ENCODE measurements at places on chromosomes 3 and 15.

- DNase-seq: no peak
Measured at GRCh38 chr3:78647726-78648125, 1120.1 kb downstream of the ROBO1 start.

DNA sequence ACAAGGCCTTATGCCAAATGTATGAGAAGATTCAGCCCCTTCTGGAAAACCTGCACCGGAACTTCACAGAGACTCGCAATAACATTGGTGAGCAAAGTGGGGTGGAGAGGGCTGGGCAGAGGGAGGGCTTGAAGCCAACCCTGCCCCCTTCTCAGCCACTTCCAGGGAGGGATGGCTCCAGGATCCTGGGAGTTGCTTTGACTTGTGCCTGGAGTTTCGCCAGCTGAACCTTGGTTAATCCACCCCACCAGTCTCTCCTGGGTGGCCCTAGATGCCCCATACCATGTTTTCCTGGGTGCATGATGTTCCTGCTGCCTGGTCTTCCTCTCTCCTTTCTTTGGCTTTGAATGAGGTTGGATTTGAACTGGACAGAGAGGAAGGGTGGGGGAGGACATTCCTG lies 10.8 kb downstream of the TBC1D21 start:
- no peak for DNase-seq

DNA sequence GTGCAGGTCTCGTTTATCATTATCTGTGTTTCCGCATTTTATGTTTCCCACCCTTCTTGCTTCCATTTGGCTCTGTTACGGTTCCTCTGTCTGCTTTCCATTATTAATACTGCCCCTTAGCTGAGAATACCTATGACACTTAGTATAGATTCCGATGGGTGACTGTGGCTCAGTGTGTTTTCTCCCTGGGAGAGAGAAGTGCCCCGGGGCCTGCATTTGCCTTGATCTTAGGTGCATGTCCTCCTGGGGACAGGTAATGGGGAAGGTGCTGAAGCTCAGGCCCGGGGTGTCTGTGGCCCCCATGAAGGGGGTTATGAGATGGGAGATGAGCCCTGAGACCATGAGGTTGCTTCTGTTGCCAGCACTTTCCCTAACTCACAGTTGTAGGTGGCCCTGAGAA lies 43.4 kb upstream of the PCSK6 start:
- DNase-seq: no peak

- DNase-seq: no peak
Measured at GRCh38 chr15:55475842-55476241, 32.2 kb downstream of the DNAAF4 start.

DNA sequence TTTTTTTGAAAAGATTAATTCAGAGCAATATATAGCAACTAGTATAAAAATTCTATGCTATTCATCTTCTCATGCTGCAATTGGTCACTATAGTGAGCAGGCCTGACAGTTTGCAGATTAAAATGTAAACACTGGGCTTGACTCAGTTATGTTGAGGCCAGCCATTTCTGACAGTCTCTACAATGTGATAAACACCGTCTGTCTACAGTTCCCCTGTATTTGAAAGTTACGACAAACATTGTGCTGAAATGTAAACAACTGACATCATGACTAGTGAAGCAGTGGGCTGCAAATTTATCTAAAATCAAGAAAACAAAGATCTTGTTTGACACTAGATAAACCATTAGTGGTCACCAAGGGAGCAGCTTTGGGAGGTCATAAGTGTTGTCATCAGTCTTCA lies 197.4 kb downstream of the ISL2 start:
- DNase-seq: no peak

- DNase-seq: no peak
Measured at GRCh38 chr3:157310329-157311052, 126.2 kb upstream of the PTX3 start.

All from NCI-H2029 (cell line).